Cardiac muscle cell (in vitro differentiated cells and primary cell): ENCODE measurements at places on chromosomes 2 and 18.

- peak; percentile 65 for DNase-seq
Measured at GRCh38 chr2:84971510-84972206, 697 bp downstream of the KCMF1 start.

GRCh38 chr18:51936115-51936514 lies 403.9 kb upstream of the DCC start:
- DNase-seq, result no peak

DNA sequence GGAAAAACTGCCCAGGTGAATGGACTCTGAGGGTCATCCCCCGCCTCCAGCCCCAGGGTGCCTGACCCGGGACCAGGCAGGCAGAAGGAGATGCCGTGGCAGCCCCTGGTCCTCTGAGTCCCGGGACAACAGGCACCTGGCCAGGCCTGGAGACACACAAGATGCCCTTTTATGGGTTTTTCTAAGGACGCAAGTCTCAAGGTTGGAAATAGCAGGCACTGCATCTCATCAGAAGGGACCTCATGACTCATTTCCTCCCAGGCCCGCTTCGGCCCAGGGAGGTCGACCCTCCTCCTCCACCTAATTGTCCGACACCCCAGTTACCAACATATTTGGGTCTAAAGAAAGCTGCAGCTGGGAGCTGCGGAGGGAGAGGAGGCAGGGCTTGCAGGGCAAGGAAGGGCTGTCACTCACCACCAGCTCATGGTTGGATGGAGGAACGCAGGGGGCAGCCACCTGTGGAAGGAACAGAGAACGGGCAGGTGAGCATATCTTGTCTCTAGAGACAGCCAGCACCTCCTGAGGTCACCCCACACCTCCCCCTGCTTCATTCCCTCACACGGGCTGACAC lies 82.9 kb downstream of the TNS1 start:
- no peak for DNase-seq

DNA sequence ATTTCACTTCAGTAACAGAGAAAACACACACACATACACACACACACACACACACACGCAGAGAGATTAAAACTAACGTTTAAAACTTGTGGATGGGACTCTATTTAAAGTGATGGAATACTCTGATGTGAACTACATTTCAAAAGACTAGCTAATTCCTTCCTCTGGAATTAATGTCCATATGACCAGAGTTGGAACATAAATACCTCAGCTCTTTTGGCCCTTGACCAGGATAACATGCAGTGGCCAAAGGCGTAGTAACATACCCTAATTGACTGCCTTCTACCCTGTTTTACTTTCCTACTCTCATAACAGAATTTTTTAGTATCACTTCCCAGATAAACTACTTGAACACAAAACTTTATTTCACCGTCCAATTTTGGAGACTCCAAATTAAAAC lies 671.3 kb upstream of the CHAC2 start:
- DNase-seq, result no peak

GRCh38 chr2:64615192-64615763 lies 38.4 kb downstream of the SERTAD2 start:
- DNase-seq, result no peak

GRCh38 chr18:79970419-79971133 lies 6.1 kb downstream of the HSBP1L1 start:
- no peak for DNase-seq

GRCh38 chr2:226845386-226846116 lies 9.7 kb downstream of the RHBDD1 start:
- no peak for DNase-seq

GRCh38 chr18:41486575-41486974 lies 468.5 kb upstream of the PIK3C3 start:
- no peak for DNase-seq

DNA sequence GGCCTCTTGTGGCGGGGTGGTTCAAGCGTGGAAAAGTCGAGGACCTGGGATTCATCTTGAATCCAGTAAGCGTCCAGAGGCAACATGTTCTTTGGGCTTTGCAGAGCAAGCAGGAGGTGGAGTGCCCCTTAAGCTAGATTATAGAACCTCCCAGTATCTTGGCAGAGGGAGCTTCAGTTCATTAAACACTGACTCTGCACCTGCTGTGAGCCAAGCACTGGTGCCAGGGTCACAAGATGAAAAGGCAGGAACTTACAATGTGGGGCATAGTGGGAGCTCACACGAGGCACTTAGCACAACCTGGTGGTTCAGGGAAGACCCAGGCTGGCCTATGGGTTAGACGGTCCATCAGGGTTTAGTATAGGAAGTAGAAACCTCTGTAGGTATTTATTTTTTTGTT lies 7.4 kb upstream of the FZD5 start:
- DNase-seq, result no peak

GRCh38 chr2:64049633-64050220 lies 30.5 kb upstream of the VPS54 start:
- DNase-seq, result peak; percentile 68

- DNase-seq, result no peak
Measured at GRCh38 chr2:190563109-190563508, 28.6 kb upstream of the NEMP2 start.

DNA sequence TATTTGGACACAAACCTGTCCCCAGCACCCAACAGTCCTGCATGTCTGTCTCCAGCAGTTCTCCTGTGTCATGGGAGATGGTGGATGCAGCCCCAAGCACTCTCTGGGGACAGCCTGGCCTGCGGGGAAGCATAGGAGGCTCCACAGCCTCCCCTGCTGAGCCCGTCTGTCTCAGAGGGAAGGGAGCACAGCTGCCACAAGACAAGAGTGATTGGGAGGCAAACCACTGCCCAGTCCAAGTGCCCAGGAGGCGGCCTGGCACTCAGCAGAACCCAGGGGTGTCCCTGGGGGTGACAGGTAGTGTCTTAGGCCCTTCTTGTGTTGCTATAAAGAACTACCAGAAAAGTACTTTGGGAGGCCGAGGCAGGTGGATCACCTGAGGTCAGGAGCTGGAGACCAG lies 211.2 kb upstream of the MYT1L start:
- no peak for DNase-seq

DNA sequence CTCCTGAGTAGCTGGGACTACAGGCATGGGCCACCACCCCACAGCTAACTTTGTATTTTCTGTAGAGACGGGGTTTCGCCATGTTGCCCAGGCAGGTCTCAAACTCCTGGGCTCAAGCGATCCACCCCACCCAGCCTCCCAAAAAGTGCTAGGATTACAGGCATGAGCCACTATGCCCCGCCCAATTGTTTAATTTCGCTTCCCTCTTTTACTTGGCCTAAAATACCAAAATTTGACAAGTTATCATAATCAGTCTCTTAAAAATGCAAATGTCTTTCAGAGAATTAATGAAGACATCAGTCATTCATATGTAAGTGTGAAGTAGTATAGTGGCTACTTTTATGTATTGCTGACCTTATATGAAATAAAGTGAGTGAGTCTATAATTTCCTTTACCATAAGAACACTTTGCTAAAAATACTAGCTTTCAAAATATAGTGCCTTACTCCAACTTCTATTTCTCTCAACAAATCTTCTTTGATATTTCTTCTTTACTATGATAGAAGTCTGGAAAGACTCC lies 9.8 kb downstream of the FBXO11 start:
- DNase-seq, result no peak

- DNase-seq, result no peak
Measured at GRCh38 chr18:9321017-9321452, 13.5 kb upstream of the TWSG1 start.

- DNase-seq, result no peak
Measured at GRCh38 chr2:47488870-47489584, 86.1 kb downstream of the MSH2 start.

DNA sequence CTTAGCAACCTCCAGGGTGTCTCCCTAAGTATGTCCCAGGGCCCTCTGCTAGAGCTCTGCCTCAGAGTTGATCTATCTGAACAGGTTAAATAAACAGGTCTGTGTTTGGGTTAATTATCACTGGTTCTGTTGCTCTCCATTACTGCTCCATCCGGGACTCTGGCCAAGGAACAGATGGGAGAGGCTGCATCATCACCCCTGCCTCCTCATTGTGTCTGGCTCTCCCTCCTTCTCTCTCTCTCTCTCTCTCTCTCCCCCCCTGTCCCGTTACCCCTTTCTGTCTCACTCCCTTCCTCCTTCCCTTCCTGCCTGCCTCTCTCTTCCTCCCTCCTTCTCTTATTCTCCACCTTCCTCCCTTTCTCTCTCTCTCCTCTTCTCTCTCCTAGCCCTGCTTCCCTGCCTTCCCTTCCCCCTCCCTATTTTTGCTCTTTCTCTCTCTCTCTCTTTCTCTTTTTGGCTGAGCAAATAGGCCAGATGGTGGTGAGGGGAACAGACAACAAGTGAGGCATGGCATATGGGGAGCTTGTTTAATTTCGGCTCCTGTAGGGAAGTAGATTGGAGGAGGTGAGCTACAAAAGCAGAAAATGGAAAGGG lies 62.1 kb downstream of the SETBP1 start:
- DNase-seq, result peak; percentile 52

- DNase-seq, result peak; percentile 86
Measured at GRCh38 chr2:44016282-44016681, 20.5 kb upstream of the LRPPRC start.

- no peak for DNase-seq
Measured at GRCh38 chr2:57760381-57760801, 286.2 kb upstream of the VRK2 start.

DNA sequence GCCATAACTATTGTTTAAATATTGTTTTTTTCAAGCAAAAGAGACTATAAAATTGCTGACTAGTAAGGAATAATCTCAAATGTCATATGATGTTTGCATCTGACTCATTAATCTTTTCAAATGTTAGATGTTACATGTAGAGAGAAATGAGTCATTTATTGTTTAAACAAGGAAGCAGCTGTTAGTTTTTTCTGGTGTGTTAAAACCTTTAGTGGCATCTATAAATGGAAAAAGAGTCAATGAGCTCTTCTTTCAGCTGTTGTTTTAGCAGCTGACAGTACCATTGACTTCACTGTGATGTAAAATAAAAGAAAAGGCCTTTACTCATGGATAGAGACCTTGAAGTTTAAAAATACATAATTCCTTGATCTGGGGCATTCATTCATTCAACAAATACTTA lies 1.8 kb upstream of the KLHL41 start:
- DNase-seq, result no peak

DNA sequence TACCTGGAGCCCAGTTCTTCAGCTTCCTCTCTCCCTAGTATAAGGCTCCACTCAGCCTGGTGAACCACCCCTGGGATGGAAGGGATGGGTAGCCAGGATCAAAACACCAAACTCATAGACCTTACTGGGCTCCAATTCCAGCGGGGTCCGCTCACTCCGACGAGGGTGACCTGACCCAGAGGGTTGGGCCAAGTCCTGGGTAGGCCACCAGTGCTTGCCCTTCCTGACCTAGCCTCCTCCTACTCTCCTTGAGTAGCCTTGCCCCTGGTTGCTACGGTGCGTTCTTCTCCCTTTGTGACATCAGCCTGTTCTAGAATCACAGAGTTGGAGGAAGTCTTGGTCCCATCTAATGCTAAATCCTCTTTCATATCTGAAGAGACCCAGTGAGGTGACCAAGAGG lies 537 bp upstream of the STAT4 start:
- no peak for DNase-seq

DNA sequence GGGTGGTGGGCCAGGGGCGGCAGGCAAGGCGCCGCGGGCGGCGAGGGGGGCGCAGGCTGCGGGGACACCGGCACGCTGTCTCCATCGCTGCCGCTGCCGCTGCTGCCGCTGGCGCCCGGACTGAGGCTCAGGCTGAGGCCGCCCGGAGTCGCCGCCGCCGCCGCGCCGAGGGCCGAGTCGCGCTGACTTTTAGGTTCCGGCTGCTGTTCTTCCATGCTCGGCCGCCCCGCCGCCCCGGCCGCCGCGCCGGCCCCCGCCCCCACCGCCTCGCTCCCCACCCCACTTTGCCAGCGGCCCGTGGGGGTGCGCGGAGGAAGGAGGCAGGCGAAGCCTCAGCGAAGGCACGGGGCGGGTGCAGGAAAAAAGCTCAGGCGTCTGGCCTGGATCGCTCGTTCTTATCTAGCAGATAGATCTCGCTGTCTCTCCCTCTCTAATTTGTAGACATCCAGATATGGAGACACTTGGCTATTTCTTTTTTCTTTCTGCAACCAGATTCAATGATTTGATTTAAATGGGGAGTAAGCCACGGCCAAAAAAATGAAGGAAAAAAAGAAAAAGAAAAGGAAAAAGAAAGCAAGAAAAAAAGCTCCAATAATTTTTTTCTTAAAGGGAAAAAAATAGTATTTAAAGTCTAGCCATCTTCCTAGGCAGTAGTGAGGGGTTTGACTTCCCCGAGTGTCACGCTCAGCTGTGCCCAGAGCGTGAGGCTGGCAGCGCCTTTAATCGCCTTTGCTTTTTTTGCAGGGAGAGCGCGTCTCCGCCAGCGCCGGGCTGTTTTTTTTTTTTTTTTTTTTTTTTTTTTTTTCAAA lies at the start of gene EN1:
Gene EN1 (minus strand): TSS at position 696 of the 809 bp plus-strand sequence. CDS start 481 bp downstream, at position 215.
- no peak for DNase-seq

DNA sequence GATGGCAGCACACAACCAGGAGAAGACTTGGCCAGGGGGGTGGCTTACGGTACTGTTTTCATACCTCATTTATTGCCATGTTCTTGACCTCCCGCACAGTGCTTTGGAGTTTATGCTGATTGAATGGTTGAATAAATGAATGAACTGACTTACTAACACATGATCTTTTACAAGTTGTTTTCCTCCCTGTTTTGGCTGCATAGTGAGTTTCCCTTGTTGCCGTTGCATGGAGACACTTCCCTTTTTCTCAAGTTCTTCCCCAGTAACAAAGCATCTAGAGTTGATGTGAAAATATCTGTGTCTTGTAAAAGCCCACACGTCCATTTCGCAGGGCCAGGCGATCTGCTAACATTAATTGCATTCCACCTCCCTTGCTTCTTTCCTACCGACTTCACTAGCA lies 35.7 kb upstream of the RAB1A start:
- no peak for DNase-seq

DNA sequence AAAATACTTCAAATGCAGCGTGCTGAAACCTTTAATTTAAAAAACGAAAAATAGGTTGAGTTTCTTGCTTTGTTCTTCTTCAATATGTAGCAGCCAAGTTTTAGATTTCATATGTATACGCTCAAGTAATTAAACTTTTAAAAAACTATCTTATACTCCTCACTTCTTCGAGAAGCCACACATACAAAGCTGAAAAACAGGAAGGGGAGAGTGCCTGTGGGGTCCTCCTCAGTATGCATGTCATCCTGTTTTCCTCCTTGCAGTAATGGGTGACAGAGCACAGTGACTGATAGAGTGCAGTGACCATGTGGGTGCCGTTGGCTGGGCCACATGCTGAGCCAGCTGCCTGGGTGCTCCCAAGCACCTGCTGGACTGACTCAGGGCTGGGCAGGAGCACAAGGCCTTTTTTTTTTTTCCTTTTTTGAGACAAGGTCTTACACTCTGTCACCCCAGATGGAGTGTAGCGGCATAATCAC lies 33.3 kb downstream of the UXS1 start:
- DNase-seq, result no peak
